Activated T-helper 2 cell treated with anti-CD3 and anti-CD28 coated beads, Interferon-gamma antibody, Interleukin-2, Interleukin-4, amounts not matched to agents 10 μg/mL and 5 μg/mL and 100 μg/mL, durations not matched to agents 14 hours and 24 hours and 36 hours (primary cell): ENCODE measurements at places on chromosomes 3 and 15. TPM values are rescaled to one million over a fixed set of nuclear protein-coding genes. Genes with fewer than 3 reads are reported as not detected.

GPR15 gene
- total RNA-seq = 10.0 and 10.5 TPM in 2 replicates

MGA gene
- 37.7 and 38.2 TPM in 2 replicates for total RNA-seq

ITIH1 gene
- not detected in 2 replicates for total RNA-seq

- no peak overlapping the region for H3K4me3 ChIP-seq
- no peaks in the 10 kb centered on the region for H3K36me3 ChIP-seq
- no peaks in the 10 kb centered on the region for H3K27me3 ChIP-seq
- no peak overlapping the region for H3K27ac ChIP-seq
- no peak for DNase-seq
Measured at GRCh38 chr15:53129121-53129904, 339.2 kb upstream of the ONECUT1 start.

EIF3J gene
- 127 and 135 TPM in 2 replicates for total RNA-seq
